Activated naive CD4-positive, alpha-beta T cell treated with anti-CD3 and anti-CD28 coated beads for 36 hours (primary cell): ENCODE measurements at places on chromosomes 4 and X. TPM values are rescaled to one million over a fixed set of nuclear protein-coding genes. Genes with fewer than 3 reads are reported as not detected.

- DNase-seq: no peak
- H3K4me3 ChIP-seq: no peak overlapping the region
- H3K36me3 ChIP-seq: no peaks in the 10 kb centered on the region
- H3K27me3 ChIP-seq: no peaks in the 10 kb centered on the region
- H3K4me1 ChIP-seq: no peaks in the 10 kb centered on the region
- H3K27ac ChIP-seq: no peak overlapping the region
Measured at GRCh38 chr4:188433741-188434315, 294.6 kb downstream of the TRIML1 start.

- H3K4me3 ChIP-seq: no peak overlapping the region
- no peak for DNase-seq
- no peaks in the 10 kb centered on the region for H3K27me3 ChIP-seq
- H3K4me1 ChIP-seq: no peaks in the 10 kb centered on the region
Measured at GRCh38 chr4:171648926-171649325, 164.3 kb upstream of the GALNTL6 start.

DKK2 gene
- not detected for total RNA-seq

NAP1L2 gene
- total RNA-seq: 2.7 TPM

MAGEA2 gene
- not detected for total RNA-seq

ARHGAP6 gene
- not detected for total RNA-seq

DNA sequence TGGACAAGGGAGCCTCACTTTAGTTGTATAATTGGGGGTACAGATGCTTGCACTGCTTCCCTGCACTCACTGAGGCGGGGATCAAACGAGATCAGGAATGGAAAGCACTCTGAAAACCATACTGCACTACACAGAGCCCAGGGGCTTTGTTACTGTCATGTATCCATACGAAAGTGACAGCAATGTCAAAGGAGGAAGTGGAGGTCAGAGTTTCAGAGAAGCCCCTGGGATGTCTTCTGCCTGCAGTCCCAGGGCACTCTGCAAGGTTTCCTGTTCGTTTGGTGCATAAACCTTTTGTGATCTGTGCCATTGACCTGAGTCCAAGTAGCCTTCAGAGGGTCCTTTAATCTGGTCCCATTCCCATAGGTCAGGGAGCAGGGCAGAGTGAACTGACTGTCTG is 31.2 kb downstream of the RNF175 start:
- no peak overlapping the region for H3K4me3 ChIP-seq
- no peaks in the 10 kb centered on the region for H3K27me3 ChIP-seq
- DNase-seq: no peak
- H3K27ac ChIP-seq: no peak overlapping the region
- no peaks in the 10 kb centered on the region for H3K36me3 ChIP-seq

CSN1S1 gene
- not detected for total RNA-seq

DNA sequence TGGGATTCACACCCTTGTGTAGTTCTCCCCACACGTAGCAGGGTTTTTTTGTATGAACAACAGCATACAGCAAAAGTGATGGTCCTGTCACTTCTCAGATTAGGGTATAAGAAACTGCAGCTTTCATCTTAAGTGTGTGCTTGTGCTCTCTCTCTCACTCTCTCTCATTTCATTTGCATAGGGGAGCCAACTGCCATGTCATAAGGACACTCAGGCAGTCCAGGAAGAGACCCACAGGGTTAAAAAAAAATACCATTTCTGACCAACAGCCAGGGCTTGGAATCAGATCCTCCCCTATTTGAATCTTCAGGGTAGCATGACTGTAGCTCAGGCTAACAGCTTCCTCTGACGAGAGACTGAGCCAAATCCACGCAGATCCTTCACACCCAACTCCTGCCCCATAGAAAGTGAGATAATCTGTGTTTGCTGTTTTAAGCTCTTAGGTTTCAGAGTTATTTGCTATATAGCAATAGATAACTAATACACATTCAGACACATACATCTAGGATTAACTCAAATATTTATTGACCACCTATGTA is 331.2 kb downstream of the PAPSS1 start:
- no peaks in the 10 kb centered on the region for H3K36me3 ChIP-seq
- H3K4me3 ChIP-seq: no peak overlapping the region
- H3K27me3 ChIP-seq: peaks cover 2% of the 10 kb centered on the region
- no peak overlapping the region for H3K27ac ChIP-seq
- no peak for DNase-seq

SLC35A2 gene
- total RNA-seq: 26.7 TPM

DNA sequence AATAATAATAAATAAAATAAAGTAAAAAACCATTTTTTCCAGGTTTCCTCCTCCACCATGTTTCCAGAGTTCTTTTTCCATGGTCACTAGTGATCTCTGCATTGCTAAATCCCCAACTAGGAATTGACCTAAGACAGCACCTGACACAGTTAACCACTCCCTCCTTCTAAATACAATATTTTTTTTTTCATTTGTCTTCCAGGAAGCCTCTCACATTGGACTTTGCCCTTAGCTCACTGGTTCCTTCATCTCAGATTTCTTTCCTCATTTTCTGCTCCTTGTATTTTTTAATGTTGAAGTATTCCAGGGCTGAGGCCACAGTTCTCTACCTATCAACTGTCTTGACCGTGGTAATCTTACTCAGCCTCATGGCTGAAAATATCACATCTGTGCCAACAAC is 187.3 kb upstream of the FAM241A start:
- no peaks in the 10 kb centered on the region for H3K27me3 ChIP-seq
- DNase-seq: no peak
- no peaks in the 10 kb centered on the region for H3K36me3 ChIP-seq
- H3K4me3 ChIP-seq: no peak overlapping the region

DNA sequence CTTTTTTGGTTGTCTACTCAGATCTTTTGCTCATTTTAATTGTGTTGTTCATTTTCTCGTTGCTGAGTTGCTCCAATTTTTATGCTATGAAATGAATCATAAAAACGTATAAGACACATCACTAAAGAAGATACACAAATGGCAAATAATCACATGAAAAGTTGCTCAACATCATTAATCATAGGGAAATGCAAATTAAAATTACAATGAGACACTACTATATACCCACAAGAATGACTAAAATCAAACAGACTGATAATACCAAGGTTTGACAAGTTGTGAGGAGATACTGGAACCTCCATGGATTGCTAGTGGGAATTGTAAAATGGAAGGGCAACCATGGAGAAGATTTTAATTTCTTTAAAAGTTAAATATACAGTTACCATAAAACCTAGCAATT is 17.0 kb downstream of the GSTCD start:
- no peak overlapping the region for H3K4me3 ChIP-seq
- peaks cover 20% of the 10 kb centered on the region for H3K36me3 ChIP-seq
- no peaks in the 10 kb centered on the region for H3K27me3 ChIP-seq
- no peak overlapping the region for H3K27ac ChIP-seq
- H3K4me1 ChIP-seq: no peaks in the 10 kb centered on the region
- DNase-seq: no peak

F8A1 gene
- total RNA-seq: 33.7 TPM

DNA sequence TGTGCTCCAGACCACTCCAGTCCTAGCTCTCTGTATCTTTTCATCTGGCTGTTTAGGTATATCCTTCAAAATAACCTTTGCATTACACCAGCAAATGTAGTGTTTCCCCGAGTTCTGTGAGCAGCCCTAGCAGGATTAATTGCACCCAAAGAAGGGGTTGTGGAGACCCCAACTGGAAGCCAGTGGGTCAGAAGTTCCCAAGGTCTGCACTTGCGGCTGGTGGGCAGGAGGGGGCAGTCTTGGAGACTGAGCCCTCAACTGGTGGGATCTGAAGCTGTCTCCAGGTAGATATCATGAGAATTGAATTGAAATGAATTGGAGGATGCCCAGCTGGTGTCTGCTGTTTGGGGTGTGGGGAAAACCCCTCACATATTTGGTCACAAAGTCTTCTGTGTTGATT is 1485.3 kb upstream of the TENM3 start:
- H3K27ac ChIP-seq: no peak overlapping the region
- no peak overlapping the region for H3K4me3 ChIP-seq
- no peaks in the 10 kb centered on the region for H3K4me1 ChIP-seq
- H3K27me3 ChIP-seq: no peaks in the 10 kb centered on the region
- H3K36me3 ChIP-seq: no peaks in the 10 kb centered on the region

DNA sequence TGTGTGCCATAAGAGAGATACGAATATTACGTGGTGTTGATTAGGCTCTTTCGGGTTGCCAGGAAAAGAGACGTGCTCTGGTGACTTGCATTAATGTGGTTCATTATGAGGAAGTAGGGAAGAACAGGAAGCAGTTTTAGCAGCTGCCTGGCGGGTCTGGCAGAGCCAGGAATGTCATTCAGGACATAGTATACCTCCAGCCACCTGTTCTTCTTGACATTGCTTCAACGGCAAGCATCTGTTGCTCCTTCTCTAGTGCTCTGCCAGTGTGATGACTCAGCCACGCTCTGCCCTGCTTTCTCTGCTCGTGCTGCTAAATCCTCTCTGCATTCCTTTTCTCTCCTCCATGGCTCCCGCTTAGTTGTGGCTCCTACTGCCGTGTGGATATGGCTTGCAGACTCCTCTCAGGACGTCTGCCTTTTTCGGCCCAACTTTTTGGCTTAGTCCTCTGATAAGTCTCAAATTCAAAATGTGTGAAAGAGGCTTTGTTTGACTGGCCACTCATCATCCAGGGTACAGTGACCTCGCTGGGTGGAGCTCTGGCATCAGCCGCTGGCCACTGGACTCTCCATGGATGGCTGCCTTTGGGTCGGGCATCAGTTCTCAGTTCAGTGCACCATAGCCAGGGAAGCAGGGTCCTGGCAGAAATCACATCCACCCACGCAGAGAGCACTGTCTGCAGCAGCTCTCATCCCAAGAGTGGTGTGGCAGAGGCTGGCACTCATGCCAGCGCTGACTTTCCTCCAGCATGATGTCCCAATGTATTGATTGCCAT is 89.3 kb upstream of the KLF3 start:
- no peaks in the 10 kb centered on the region for H3K27me3 ChIP-seq
- no peak overlapping the region for H3K27ac ChIP-seq
- H3K4me1 ChIP-seq: peaks cover 2% of the 10 kb centered on the region
- DNase-seq: no peak
- no peaks in the 10 kb centered on the region for H3K36me3 ChIP-seq

DNA sequence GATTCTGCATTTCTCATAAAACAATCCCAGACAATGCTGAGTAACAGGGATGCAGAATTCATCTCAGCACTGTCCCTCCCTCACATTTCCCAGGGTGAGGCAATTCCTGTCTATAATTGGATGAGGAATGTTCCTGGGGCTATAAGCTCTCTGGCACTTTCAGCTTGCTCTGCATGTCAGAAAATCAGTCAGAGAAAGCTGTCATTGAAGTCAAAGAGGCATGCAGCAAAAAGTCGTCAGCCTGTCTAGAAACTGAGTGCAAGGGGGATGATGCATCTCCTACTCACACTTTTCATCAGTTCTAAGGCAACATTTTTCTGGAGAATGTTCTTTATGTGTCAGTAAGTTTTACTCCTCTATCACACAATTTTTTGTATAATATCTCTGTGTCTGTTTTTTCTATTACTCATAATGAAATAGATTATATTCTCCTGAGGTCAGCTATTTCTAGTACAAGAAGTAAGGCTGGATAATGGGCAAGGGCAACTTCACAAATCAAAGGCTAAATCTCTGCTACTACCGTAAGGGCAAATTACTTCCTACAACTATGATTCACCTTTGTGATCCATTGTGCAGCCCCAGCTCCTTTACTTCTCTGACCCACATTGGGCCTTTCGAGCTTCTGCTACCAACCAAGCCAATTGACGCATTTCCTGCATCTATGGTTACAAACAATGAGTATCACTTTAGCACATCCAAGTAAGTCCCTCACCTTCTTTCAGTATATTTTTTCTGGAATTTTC is 56.0 kb downstream of the TASL start:
- no peak for DNase-seq
- H3K4me3 ChIP-seq: no peak overlapping the region
- H3K27me3 ChIP-seq: no peaks in the 10 kb centered on the region

MAMLD1 gene
- 1.7 TPM for total RNA-seq

GRCh38 chrX:70041993-70042392 is 7.7 kb downstream of the AWAT2 start:
- DNase-seq: no peak
- no peaks in the 10 kb centered on the region for H3K27me3 ChIP-seq
- no peak overlapping the region for H3K27ac ChIP-seq
- no peaks in the 10 kb centered on the region for H3K36me3 ChIP-seq
- no peaks in the 10 kb centered on the region for H3K4me1 ChIP-seq

RHOXF2 gene
- total RNA-seq: not detected

- no peaks in the 10 kb centered on the region for H3K27me3 ChIP-seq
- H3K4me3 ChIP-seq: no peak overlapping the region
- H3K4me1 ChIP-seq: no peaks in the 10 kb centered on the region
- H3K36me3 ChIP-seq: no peaks in the 10 kb centered on the region
- no peak for DNase-seq
Measured at GRCh38 chrX:131901546-131901945, 121.6 kb upstream of the STK26 start.

GRCh38 chrX:133302775-133303445 is 84.8 kb upstream of the TFDP3 start:
- no peaks in the 10 kb centered on the region for H3K4me1 ChIP-seq
- no peak overlapping the region for H3K4me3 ChIP-seq

GRCh38 chrX:71057848-71058530 is 10.1 kb downstream of the SNX12 start:
- H3K4me3 ChIP-seq: no peak overlapping the region
- H3K4me1 ChIP-seq: peaks cover 34% of the 10 kb centered on the region
- no peak overlapping the region for H3K27ac ChIP-seq
- peaks cover 15% of the 10 kb centered on the region for H3K36me3 ChIP-seq
- H3K27me3 ChIP-seq: no peaks in the 10 kb centered on the region
- DNase-seq: no peak

DNA sequence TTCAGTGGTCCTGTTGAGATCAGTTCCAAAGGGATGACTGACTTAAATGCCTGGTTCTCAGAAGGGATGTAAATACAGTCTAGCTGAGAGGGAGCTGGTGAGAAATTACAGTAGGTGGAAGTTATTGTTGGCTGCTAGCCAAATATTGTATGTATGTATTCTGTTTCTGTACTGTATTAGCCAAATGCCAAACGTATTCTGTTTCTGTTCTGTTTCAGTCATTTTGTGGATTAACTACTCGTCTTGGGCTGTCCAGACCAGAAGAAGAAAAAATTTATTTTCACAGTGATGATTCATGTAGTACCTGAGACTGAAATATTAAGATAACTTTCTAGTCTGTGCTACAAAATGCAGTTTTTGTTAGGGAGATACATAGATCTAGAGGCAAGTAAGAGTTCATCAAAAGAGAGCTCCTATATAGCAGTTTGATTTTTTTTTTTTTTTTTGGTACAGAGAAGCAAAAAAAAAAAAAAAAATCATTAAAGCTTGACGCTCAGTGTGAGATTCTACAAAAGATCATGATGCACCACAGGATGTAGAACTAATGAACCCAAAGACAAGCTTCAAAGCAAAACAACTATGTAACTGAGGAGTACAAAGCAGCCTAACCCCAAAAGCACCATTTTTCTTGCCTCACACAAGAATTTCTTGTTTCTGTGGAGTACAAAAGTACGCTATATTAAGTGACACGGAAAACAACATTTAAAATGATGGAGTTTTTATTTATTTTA is 54.8 kb downstream of the CASP6 start:
- no peak for DNase-seq
- peaks cover 45% of the 10 kb centered on the region for H3K4me1 ChIP-seq
- H3K4me3 ChIP-seq: peak overlapping the region; percentile 59
- H3K27me3 ChIP-seq: no peaks in the 10 kb centered on the region
- H3K27ac ChIP-seq: peak overlapping the region; percentile 77
